ENCODE measurements at places on chromosomes 12 and 14. TPM values are rescaled to one million over a fixed set of nuclear protein-coding genes. Genes with fewer than 3 reads are reported as not detected.

AQP2 gene
- polyA plus RNA-seq: 113 TPM

DNA sequence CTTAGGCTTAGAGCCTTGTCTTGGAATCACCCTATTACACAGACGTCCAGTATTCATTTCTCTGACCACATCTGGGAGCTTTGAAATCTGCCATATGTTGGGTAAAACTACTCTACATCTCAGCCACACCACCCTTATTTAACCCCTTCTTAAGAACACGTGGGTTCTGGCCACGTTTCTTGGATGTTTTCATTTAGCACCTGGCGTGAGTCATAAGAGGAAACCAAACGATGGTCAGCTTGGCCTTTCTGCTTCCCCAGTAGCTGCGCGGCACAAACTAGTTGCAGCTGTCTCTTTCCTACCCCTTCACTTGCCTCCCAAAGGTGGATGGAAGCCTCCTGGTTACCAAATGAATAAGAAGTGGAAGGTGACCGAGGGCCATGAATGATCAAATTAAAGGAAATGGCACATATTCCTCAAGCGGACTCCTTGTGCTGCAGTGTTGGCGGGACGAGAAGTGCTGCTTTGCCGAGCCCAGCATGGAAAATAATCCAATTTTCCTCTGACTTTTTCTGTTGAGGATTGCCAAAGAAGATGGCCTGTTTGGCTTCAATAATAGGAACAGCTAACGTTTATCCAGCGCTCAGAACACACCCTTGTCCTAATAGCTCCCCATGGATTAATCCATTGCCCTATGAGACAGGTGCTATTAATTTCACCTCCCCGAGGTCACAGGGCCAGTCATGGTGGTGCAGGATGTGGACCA is 154.1 kb downstream of the ZNF664 start:
- no peak for DNase-seq

DNA sequence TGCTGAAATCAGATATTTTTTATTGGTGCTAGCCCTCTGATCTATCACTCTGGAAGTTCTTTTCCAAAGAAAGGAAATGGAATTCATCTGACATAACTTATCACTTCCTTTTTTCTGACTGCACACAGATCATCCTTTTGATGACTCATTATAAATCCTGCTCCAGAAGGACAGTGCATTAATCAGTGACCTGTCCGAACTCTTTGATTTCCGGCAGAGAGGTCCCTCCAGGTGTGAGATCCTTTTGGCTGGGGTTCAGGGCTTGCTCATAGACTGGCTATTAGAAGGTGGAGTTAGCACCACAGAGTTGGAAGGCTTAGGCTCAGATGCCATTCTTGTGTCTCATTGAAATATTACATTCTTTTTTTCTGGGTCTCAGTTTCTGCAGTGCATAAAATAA is 328.2 kb downstream of the ZFP36L1 start:
- no peak for DNase-seq

DNA sequence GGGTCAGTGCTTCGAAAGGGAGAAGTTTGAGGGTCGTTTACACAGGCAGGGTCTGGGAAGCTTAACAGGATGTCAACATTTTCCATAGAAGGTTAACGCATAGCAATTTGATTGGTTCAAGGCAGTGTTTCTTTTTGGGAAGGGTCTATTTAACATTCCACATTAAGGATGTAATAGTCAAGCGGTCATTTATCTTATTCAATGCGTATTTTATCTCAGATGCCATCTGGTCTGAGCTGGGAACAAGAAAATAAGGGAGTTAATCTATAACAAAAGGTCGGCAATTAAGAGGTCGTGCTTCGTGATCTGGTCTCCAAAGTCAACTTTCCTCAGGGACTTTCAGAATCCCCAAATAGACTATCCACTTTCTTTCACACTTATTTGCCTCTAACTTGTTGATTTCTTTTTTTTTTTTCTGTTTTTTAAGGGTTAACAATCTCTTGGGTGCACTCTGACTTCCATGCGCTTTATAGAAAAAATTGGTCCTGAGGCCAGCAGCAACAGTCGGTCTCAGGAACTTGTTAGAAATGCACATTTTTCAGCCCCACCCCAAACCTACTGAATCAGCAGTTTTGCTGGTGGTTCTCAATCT is 550 bp upstream of the RESF1 start:
- no peak for DNase-seq

DNA sequence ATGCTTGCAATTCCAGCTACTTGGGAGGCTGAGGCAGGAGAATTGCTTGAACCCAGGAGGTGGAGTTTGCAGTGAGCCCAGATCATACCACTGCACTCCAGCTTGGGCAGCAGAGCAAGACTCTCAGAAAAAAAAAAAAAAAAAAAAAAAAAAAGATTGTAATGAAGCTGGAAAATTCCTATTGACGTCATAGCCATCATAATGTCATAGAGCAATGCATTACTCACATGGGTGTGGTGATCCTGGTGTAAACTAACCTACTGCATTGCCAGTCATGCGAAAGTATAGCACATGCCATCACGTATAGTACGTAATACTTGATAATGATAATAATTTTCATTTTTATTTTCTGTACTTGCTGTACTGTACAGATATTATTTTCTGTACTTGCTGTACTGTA is 42.7 kb upstream of the NID2 start:
- DNase-seq: no peak

DNA sequence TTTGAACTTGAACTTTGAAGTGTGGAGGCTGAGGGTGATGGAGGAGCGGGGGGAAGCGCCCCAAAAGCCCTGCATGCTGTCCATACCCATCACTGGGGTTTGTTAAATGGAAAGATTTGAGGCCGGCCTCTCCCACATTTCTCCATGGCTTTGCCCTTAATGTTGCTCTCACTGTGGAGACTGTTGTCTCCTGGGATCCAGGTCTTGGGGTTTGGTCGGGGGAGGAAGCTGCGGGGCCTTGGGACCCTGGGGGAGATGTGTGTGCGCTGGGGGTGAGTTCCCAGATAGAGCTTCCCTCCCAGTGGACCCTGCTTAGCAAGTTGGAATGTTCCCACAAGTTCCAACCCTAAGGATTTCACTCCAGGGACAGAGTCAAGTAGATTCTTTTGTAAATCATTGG is 28.0 kb upstream of the LRTM2 start:
- DNase-seq: no peak

TAS2R19 gene
- 2.1 TPM for polyA plus RNA-seq
